NCI-H460 (cell line): ENCODE measurements at places on chromosomes 4 and X. TPM values are rescaled to one million over a fixed set of nuclear protein-coding genes. Genes with fewer than 3 reads are reported as not detected.

The SPANXN2 gene
- total RNA-seq, result not detected in 2 replicates

The RIBC1 gene
- 1.2 and 1.5 TPM in 2 replicates for total RNA-seq

The TBC1D9 gene
- total RNA-seq, result 7.0 and 7.5 TPM in 2 replicates

The CYLC1 gene
- total RNA-seq, result not detected in 2 replicates

The SPATA18 gene
- total RNA-seq, result 4.1 and 5.7 TPM in 2 replicates

The ZFYVE28 gene
- total RNA-seq, result 7.1 and 10.0 TPM in 2 replicates
